ENCODE measurements at places on chromosomes 1 and 21.

DNA sequence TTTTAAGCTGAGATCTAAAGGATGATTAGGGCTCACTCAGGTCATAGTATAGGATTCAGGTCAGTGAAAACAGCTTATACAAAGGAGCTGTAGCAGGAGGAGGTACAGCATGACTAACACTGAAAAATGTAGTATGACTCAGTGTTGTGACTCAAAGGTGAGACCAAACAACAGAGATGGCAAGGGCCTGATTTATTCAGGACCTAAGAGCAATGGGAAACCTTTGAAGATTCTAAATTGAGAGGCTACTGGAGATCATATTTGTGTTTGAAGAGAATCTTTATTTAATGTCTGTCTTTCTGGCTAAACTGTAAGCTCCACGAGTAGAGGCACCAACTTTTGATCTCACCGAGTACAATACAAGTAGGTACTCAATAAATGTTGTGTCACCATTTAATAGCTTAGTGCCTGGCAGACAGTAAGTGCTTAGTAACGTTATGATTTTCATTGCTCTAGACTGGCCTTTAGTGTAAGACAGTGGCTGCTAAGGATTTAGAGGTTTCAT lies 43.5 kb downstream of the PRKAA2 start:
- peak; percentile 80 for DNase-seq

- no peak for DNase-seq
Observed at GRCh38 chr1:169618367-169618766, 11.6 kb downstream of the SELP start.

DNA sequence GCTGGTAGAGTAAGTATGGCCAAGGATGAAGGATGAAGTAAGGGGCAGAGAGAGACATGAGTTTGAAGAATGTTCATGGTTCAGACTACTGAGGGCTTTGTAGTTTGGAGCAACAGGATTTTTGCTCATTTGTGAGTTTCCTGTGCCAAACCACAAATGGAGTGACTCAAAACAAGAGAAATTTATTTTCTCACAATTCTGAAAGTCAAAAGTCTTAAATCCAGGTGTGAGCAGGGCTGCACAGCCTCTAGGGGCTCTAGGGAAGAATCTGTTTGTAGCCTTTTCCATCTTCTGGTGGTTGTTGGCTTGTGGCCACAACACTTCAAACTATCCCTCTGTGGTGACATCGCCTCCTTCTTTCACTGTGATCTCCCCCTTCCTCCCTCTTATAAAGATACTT lies 58.9 kb downstream of the RHOU start:
- DNase-seq: peak; percentile 20

- DNase-seq: no peak
Observed at GRCh38 chr1:194940336-194941030, 1667.8 kb downstream of the KCNT2 start.

GRCh38 chr1:241603731-241604245 lies 36.4 kb downstream of the CHML start:
- DNase-seq: peak; percentile 40

DNA sequence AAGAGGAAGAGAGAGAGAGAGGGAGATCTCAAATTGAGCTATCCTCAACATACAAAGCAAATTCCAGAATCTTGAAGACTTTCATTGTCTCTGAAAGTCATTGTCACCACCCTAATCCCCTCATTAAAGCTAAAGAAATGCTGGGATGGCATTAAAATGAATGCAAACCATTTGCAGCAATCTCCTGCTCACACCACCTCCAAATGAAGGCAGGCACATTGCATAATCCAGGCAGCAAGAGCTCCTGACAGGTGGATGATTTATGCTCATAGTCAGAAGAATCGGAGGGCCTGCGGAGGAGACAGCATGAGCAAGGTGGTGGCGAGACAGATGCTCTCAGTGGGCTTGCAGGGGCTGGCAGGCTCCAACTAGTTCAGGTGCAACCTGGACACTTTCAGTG lies 90.2 kb downstream of the ESRRG start:
- no peak for DNase-seq

- peak; percentile 91 for DNase-seq
Observed at GRCh38 chr1:162696286-162696862, 64.1 kb downstream of the DDR2 start.

DNA sequence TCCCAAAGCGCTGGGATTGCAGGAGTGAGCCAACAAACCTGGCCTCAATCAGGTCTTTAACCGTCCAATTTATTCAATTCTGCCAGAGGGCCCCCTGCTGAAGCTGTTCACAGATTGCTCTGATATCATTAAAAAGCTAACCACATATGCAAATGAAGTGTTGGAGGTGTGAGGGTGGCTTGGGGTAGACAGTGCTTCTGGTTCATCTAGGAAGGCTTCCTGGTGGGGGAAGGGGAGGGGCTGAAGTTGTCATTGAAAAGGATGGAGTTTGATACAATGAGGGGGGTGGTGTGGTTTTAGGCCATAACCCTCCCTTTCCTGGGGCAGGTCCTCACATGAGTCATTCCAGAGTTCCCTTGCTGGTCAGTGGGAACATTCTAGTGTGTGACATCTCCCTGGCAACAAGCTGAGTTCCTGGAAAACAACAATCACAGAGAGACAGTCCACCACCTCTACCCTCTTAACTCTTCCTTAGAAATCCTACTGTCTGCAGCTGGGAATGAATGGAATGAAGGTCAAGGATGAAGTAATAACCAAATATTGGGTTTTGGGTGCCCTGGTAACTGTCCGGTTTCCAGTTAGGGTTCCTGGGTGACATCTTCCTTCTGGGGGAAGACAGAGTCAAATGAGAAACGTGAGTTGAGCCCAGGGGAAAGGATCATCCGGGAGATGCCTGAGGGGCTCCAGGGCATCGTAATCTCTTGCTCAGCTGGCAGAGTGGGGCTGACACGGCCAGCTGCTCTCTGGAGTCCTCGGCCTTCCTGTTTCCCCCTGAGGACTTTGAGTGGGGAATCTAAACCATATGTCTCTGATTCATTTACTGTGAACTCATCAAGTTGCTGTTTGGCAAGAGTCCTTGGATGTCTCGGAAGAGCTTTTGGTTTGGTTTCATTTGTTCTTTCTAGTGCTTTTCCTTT lies 32.2 kb downstream of the BATF3 start:
- peak; percentile 98 for DNase-seq

GRCh38 chr21:45601551-45601950 lies 42.0 kb upstream of the PCBP3 start:
- DNase-seq: no peak

- DNase-seq: no peak
Observed at GRCh38 chr1:23210963-23211362, 6.3 kb downstream of the HTR1D start.

DNA sequence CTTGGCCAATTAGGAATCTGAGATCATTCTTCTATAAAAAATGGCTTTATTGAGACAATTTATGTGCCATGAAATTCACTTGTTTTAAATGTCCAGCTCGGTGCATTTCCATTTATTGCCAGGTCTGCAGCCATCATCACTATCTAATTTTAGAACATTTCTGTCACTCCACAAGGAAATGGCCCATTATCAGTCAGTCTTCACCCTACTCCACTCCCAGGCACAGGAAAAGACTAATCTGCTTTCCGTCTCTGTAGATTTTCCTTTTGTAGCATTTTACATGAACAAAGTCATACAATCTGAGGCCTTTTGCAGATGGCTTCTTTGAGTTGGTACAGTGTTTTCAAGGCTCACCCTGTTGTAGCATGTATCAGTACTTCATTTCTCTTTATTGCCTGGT lies 27.2 kb downstream of the KIF26B start:
- DNase-seq: no peak

GRCh38 chr21:21385404-21385803 lies 387.2 kb downstream of the NCAM2 start:
- no peak for DNase-seq

- no peak for DNase-seq
Observed at GRCh38 chr1:15720861-15721260, 15.2 kb upstream of the SLC25A34 start.

GRCh38 chr1:2240270-2241156 lies 12.4 kb downstream of the SKI start:
- DNase-seq: peak; percentile 66

DNA sequence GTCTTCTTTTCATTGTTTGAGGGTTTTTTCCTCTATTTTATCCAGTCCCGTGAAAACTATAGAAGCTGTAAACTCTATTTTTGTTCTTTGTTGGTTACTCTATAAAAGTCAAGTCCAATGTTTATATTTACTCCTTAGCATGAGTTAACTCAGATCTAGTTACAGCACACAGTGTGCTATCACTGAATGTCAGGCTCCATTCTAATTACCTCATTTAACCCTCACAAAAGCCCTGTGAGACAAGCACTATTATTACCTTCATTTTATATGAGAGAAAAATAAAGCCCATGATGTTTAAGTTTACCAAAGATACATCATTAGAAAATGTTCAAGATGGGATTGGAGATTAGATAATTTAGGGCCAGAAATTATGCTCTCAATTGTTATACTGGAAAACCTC lies 251.4 kb upstream of the SNX7 start:
- DNase-seq: no peak

DNA sequence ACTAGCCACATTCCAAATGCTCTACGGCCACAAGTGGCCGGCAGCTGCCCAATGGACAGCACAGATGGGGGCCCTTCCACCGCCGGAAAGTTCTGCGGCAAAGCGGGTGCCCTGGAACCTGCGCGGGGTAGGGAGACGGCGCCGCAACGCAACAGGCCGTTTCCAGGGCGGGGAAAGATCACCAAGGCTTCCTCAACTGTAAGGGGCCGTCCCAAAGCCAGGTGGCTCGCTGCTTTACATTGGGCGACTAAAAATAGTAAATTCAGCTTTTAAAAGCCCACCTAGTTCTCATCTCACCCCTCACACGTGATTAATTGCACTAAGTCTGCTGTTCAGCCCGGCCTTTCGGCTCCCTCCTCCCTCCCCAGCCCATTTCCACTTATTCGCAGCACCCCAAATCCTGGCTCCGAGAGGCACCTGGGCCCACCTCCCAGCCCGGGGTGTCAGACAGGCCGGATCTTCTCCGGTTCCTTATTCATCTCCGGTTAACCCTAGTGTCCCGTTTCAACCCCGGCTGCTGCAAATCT lies 643 bp downstream of the CFAP298 start:
- DNase-seq: peak; percentile 71

GRCh38 chr1:118202076-118202608 lies 17.1 kb upstream of the SPAG17 start:
- no peak for DNase-seq

DNA sequence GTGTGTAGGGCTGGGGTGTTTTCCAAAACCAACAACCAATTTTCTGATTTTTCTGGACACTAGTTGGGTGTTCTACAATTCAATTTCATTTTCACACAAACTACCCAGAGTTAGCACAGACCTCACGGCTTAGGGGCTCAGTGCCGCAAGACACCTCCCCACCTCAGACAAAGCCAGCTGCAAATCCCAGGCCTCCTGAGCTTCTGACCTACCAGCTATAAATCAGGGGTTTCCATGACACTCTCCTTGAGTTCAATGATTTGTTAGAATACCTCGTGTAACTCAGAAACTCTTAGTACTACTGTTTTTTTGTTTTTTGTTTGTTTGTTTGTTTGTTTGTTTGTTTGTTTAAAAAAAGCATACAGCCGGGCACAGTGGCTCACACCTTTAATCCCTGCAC lies 28.7 kb upstream of the FAM89A start:
- DNase-seq: no peak

DNA sequence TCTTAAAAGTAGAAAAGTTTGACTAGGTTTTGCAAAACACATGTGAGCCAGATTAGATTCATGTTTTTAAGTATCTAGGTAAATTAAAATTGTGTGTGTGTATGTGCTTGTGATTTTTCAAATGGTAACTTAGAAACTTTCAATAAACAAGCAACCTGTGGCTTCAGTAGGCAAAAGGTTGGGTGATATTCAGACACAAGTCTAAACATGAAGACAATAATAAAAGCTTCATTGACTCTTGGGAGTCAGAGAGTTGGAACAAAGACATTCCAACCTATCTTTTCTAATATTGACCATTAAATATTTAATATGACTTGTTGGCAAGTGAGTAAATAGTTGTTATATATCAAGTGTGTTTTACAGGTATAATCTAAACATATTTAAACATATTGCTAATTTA lies 1049.6 kb upstream of the ADGRL4 start:
- DNase-seq: no peak

DNA sequence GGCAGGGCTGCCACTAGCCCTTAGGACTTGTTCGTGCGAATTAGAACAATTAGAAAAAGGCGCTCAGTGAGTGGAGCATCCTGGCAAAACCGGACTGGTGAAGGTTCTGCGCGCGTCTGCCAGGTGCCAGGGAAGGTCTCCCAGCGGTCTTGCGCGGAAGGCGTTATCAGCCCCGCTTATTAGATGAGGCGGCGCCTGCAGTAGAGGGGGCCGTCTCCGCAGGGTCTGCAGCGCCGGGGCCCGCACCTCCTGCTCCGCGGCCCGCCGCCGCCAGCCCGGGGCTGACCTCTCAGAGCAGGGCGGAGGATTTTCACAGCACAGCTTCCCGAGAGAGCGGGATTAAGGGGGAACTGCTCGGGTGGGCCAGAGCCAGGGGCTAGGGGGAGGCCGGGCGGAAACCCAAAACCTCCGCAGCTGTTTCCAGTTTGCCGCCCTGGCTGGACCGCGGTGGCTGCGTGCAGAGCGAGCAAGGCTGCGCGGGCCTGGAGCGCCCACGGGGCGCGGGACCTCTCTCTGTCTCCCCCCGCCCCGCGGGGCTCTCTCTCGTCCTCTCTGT lies 155.2 kb downstream of the FOXD2 start:
- no peak for DNase-seq

DNA sequence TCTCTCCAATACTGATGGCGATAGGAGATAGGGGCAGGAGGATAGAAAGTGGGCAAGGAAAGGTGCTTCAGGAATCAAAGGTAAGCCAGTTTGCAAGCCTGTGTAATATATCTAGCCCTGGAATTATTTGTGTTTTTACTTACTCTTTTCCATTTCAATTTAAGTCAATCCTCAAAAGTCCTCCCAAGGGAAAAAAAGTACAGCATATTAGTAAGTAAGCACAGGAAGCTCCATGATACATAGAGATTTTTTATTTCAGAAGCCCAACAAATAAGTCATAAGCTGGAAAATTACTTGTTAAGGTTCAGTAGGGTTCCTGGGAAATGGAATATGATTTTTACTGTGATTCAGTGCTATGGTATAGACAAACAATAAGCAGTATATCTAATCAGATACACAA lies 337.7 kb upstream of the DUSP10 start:
- peak; percentile 28 for DNase-seq

DNA sequence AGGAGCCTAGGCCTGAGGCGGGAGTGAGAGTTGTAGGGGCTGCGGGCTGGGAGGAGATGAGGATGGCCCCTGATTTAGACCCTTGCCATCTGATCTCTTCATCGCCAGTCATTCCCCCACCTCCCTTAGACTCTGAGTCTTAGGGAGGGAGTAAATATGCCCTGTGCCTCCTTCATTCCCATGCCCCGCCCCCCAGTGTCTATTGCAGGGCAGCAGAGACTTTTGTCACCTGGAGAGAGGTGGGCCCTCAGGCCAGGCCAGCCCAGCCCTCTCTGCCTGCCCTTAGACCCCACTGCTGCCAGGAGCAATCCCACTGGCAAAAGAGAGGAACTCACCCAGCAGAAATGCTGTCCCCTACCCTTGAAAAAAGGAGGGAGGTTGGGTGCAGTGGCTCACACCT lies 3.2 kb upstream of the MFAP2 start:
- no peak for DNase-seq
